Frontal cortex (tissue), 4 donors: ENCODE measurements at places on chromosomes 2 and 18. TPM values are rescaled to one million over a fixed set of nuclear protein-coding genes. Genes with fewer than 3 reads are reported as not detected.

- DNase-seq = no peak
Observed at GRCh38 chr2:108184419-108184818, 55.3 kb upstream of the SULT1C3 start.

GRCh38 chr2:1674766-1675397 is 69.4 kb downstream of the PXDN start:
- no peak for DNase-seq

DNA sequence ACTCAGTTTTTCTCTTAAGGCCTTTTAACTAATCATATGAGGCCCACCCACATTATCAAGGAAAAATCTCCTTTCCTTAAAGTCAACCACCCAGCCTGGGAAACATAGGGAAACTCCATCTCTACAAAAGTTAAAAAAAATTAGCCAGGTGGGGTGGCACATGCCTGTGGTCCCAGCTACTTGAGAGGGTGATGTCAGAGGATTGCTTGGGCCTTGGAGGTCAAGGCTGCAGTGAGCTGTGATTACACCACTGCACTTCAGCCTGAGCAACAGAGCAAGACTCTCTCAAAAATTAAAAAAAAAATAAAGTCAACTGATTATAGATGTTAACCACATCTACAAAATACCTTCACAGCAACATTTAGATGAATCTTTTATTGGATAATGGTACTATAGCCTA is 5.8 kb downstream of the DPYSL5 start:
- DNase-seq = no peak

Gene SLC23A3
- total RNA-seq = under 0.01 TPM

DNA sequence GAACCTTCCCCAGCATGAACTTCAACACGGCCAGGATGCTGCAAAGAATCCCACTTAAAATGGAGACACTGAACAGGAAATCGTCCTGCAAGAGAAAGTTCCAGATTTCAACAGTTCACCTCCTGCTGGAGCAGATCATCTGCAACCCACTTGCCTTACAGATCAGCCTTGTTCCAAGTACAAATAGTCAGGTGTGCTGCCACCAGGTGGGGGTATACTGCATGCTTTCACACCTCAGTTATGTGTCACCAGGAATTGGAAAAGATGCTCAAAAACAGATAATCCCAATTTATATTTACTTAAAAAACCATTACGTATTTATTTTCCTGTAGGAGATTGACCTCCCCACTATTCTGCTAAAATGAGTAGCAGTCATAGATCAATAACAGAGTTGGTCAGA is 212.3 kb downstream of the MGAT5 start:
- DNase-seq = no peak

Gene RUFY4
- not detected for total RNA-seq

Gene HOXD9
- total RNA-seq = not detected

GRCh38 chr2:38109732-38110181 is 33.8 kb upstream of the CYP1B1 start:
- no peak for DNase-seq

DNA sequence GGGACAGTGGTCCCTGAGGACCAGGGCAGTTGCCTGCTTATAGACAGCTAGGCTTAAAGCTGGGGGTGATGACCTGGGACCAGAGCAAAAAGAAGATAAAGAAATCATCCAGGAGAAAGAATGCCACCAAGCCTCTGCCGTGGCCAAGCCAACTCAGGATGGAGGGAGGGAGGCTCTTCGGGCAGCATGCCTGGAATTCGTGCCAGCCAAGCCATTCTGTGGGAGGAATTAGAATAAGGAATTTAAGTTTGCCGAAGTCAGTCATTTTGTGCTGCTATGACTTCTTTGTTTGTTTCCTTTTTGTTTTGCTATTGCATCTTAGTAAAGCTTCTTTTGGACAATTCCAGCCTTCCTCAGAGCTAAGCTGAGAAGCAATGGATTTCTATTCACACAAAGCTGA is 124.1 kb downstream of the EN1 start:
- DNase-seq = no peak
